NCI-H460 (cell line): ENCODE measurements at places on chromosomes 3 and 15. TPM values are rescaled to one million over a fixed set of nuclear protein-coding genes. Genes with fewer than 3 reads are reported as not detected.

Gene ERC2
- total RNA-seq: 0.14 and 0.47 TPM in 2 replicates

Gene SLC2A2
- not detected in 2 replicates for total RNA-seq

Gene KIAA1143
- 28.2 and 29.4 TPM in 2 replicates for total RNA-seq

Gene MIX23
- total RNA-seq: 116 and 126 TPM in 2 replicates

DNA sequence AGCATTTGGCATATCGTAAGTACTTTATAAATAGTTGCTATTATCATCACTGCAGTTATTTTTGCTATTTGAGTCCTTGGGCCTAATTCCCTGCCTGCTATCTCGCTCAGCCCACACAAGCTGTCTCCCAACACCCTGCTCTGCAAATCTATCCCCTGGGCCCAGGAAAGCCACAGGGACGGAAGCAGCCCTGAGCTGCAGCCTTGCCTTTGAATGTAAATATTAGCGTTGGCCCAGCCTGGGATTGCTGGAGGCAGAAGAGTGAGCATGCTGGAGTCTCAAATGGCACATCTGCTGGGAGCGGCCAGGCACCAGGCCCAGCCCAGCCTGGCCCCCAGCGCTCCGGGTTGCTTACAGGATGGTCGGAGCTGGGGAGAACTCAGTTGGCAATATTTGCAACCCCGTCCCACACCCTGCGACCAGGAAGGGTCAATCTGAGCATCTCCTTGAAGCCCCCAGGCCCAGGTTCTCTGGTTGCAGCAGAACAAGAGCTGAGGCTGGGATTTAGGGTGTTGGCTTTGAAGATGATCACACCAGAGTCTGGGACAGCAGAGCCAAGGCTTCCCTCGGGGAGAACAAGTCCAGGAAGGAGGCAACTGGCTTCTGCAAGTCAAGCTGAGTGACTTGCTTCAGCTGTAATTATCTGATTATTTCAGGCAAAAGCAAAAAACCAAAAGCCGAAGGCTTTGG lies 529.6 kb downstream of the SHQ1 start:
- DNase-seq: no peak

DNA sequence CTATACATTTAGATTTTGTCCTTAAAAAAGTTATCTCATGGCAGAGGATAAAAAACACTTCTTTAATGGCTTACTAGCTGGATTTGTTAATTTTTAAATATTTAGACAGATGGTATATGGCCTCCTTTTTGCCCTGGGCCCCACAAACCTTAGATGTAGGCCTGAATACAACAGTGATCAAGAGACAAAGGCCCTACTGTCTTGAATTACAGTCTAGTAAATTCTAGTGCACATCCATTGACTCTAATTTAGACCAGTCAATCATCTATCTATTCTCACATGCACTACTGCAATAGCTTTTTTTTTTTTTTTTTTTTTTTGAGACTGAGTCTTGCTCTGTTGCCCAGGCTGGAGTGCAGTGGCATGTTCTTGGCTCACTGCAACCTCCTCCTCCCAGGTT lies 452.8 kb downstream of the FHIT start:
- no peak for DNase-seq

- DNase-seq: no peak
Measured at GRCh38 chr3:158847452-158847821, 45.6 kb downstream of the MFSD1 start.

DNA sequence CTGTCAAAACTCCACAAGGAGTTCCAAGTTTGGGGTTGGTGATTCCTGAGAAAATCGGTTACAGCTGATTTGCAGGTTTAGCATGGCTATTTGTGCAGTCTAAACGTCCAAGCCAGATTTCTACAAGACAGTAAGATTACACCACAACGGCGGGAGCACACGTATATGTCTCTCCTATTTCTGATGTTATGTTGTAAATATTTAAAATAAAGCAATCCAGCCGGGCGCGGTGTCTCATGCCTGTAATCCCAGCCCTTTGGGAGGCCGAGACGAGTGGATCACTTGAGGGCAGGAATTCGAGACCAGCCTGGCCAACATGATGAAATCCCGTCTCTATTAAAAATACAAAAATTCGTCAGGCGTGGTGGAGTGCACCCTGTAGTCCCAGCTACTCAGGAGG lies 106.8 kb upstream of the IGF1R start:
- no peak for DNase-seq

- peak; percentile 13 for DNase-seq
Measured at GRCh38 chr15:68783226-68784058, 37.3 kb downstream of the ANP32A start.
